ENCODE measurements at places on chromosomes 16 and 17.

DNA sequence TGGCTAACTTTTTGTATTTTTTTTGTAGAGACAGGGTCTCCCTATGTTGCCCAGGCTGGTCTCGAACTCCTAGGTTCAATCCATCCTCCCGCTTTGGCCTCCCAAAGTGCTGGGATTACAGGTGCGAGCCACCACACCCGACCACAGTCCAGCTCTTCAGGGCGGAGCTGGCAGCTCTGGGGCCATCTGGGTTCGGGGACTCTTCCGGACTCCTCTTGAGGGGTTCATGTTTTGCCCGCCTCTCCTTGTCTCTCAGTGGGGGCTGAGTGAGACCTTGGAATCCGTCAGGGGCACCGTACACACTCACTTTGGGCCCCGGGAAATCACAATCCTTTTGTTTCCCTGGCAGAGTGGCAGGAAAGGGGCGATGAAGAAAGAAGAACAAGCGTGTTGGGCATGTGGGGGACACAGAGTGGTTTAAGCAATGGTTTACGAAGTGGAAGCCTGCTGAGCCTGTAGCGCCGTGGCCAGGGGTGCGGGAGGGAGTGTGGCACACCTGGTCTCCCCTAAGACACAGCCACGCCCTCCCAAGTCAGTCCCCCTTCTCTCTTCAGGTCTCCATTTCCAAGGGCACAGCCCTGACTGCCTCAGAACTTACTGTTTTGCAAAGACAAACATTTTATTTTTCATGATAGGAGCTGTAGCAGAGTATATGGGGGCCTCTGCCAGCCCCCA is 26.1 kb downstream of the TNS4 start:
- no peak for DNase-seq

GRCh38 chr17:45061606-45062205 is 589 bp downstream of the NMT1 start:
- DNase-seq: no peak

- no peak for DNase-seq
These were observed 10.4 kb downstream of the PTRH2 start for GRCh38 chr17:59696682-59697277.

DNA sequence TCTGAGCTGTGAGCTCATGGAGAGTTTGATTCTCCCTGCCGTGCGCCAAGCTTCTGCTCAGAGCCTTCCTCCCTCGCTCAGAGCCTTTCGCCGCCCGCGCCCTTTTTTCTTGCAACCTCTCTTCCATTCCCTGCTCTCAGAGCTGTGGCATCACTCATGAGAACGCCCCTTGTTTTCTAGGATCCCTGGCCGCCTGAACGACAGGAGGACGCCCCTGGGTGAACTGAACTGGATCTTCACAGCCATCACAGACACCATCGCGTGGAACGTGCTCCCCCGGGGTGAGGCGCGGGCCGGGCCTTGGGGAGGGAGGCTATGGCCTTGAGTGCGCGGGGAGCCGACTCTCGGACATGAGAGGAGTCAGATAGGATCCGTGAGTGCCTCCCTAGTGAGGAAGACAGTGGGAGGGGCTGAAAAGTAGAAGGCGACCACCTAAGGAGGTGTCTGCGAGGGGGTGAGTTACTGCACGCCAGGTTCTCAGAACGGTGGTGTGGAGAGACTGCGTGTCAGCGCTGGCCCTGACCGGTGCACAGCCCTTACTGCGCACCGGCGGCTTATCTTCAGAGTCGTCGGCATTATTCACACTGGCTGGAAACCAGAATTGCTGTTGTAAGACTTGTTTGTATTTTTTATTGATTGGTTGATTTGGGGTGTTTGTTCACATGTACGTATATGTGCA is 169.5 kb upstream of the CHMP6 start:
- DNase-seq: no peak

DNA sequence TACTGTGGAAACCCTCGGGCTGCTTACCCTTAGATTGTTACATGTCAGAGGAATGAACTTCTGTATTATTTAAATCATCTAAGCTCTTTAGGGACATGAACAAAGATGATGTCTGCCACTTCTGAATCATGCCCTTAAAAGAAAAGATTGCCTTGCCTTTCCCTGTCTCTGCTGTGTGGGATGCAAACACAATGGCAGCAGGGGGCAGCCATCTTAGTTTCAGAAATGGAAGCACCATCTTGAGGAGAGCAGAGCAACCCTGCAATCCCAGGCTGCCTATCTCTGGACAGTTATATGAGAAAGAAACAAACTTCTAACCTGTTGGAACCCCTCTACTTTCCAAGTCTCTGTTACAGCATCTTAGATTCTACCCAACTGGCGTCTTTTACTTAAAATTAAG is 16.7 kb upstream of the HLF start:
- DNase-seq: no peak

- no peak for DNase-seq
These were observed 2.9 kb downstream of the CMC2 start for GRCh38 chr16:81003610-81004460.

DNA sequence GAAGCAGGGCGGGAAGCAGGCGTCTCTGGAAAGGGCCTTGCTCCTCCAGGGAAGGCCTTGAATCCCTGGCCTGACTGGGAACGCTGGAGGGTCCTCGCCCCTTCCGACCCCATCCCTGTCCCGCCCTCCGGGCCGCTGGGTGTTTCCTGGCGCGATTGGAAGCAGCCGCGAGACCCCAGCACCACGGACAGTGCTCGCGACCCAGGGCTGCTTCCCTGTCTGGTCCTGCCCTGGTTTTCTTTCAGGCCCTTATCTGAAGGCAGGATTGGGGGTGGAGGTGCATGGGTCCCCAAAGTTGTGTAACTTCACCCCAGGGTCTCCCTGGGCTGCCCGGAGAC is 2.1 kb downstream of the MGAT5B start:
- DNase-seq: no peak

DNA sequence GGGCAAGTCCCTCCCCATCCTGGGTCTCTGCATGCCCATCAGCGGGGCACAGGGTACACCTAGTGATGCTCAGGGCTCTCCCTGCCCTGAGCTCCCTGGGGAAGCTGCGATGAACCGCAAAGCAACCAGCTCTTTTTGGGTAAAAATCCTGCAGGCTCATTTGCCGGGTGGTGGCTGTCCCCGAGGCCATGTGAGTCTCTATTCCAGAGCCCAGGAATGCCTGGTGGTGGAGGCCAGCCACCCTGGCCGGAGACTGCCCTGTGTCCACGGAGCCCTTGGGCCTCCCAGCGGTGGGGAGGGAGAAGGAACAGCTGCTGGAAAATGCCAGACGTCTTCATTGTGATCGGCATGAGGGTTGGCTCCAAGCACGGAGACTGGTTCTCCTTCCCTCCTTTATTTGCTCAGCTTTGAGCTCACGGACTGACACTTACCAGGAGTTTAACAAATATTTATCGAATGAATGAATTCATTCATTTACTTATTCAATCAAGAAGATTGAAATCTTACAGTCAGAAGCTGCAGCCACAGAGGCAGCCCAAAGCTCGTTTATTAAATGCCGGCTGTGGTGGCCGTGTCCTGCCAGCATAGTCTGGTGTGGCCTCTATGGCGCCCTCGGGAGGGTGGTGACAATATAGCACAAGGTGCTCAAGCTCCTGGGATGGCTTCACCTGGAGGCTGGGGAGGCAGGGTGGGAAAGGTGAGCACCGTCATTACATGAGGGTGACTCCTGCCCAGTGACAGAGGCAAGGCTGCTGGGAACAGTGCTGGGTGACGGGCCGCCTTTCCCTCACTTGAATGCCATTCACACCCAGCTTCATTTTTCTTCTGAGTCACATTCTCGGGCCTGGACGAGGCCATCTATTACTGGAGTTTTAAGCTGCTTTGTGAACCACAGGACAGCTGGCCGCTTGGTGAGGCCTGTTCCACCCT is 31.1 kb upstream of the JPH3 start:
- no peak for DNase-seq

DNA sequence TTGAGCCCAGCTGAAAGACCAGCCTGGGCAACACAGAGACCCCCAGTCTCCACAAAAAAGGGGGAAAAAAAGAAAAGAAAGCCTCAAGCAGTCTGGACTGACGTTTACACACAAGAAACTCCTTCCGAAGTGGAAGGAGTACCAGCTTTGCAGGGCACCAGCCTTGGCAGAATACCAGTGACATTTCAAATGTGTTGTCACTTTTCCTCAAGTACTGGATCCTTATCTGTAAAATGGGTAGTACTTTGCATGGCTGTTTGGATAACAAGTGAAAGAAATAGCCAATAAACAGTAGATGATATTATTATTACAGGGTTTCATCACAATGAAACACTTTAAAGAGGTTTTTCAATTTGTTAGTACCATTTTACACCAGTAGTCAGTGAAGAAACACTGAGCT is 14.2 kb downstream of the YWHAE start:
- DNase-seq: no peak

GRCh38 chr16:11291091-11291703 is 10.1 kb upstream of the PRM1 start:
- DNase-seq: no peak

DNA sequence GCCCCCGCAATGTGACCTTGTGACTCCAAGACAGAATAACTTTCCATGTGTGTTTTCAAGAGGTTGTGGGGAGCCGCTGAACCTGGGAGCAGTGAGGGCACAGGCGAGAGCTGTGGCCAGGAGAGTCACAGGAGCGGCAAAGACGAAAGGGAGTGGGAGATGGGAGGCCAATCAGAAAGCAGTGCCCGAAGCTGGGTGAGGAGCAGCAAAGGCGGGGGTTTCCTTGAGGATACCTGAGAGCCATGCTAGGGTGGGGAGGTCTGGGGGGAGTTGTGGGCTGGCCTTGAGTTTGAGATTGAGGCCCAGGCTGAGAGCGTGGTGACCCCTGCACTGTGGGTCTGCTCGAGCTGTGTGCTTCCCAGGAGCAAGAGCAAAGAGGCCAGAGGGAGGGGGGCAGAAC is 23.2 kb upstream of the NPTX1 start:
- no peak for DNase-seq

DNA sequence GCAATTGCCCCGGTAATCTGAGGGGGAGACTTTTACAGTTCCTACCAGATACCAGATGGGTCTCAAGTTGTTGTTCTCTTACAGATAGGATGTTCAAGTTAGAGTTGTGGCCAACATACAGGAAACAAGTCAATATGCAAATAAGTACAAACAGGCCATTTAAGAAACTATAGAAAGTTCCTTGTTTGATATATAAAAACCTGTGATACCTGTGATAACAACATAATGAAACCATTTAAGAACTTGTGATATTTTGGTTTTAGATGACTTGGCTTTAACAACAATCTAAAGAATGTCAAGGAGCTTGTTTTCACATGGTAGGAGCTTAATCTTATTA is 16.8 kb downstream of the CDR2 start:
- DNase-seq: no peak

DNA sequence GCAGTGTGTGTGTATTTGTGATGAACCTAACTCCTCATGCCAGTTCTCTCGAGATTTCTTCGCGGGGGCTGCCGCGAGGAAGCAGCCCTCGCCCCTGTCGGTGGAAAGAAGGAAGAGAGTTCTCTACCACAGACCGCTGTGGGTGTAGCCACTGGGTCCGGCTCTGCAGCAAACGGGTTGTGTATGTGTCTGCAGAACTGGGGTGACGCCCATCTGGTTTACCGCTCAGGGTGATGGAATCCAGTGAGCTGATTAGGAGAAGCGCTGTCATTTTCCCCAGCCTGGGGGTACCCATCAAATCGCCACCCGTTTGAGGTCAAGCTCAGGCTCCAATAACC is 7.7 kb downstream of the CORO6 start:
- no peak for DNase-seq

GRCh38 chr17:82231312-82231561 is 2.4 kb downstream of the SLC16A3 start:
- DNase-seq: no peak

GRCh38 chr17:64998436-64999190 is 57.9 kb downstream of the GNA13 start:
- no peak for DNase-seq

DNA sequence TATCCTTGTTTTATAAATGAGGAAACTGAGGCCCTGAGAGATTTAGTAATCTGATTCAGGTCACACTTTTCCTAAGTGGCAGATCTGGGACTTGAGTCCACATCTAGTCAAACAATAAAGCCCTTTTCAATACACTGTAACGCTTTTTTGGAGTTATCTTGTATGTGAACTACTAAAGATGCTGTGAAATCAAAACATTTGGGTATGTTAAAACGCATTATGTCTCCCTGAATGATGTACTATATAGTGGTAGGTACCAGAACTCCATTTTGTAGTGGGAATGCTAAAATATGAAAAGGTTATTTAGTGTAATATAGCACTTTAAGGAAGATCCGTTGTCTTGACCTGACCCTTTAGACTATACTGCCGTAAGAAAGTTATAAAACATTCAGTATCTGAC is 57.2 kb downstream of the NACA2 start:
- DNase-seq: no peak

- DNase-seq: no peak
These were observed 5.2 kb downstream of the ITPRIPL2 start for GRCh38 chr16:19118938-19119431.

GRCh38 chr16:2791174-2791573 is 3.8 kb upstream of the PRSS33 start:
- no peak for DNase-seq

- no peak for DNase-seq
These were observed 16.0 kb upstream of the LHX1 start for GRCh38 chr17:36921095-36921851.

DNA sequence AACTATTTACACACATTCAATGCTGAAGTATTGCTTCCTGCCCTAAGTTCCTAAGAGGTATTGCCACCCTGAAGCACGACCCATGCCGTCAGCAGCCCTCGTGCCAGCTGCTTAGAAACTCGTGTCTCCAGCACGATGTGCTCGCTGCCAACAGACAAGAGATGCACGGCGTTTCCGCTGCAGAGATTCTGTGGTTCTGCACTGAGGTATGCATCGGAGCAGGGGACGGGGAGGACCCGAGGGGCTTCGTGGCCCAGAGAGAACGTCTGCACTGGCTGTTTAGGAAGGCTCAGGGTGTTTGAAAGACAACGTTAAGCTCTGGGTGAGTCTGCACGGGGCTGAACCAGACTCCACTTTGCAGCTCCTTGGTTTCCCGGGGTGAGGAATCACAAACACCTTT is 82.7 kb upstream of the CREBBP start:
- no peak for DNase-seq

Data from activated CD4-positive, CD25-positive, alpha-beta regulatory T cell treated with anti-CD3 and anti-CD28 coated beads, Interleukin-2, amount 50 U/mL, for 16 hours (primary cell).